Left cardiac atrium (tissue), 4 donors: ENCODE measurements at places on chromosomes 16 and 17. TPM values are rescaled to one million over a fixed set of nuclear protein-coding genes. Genes with fewer than 3 reads are reported as not detected.

DNA sequence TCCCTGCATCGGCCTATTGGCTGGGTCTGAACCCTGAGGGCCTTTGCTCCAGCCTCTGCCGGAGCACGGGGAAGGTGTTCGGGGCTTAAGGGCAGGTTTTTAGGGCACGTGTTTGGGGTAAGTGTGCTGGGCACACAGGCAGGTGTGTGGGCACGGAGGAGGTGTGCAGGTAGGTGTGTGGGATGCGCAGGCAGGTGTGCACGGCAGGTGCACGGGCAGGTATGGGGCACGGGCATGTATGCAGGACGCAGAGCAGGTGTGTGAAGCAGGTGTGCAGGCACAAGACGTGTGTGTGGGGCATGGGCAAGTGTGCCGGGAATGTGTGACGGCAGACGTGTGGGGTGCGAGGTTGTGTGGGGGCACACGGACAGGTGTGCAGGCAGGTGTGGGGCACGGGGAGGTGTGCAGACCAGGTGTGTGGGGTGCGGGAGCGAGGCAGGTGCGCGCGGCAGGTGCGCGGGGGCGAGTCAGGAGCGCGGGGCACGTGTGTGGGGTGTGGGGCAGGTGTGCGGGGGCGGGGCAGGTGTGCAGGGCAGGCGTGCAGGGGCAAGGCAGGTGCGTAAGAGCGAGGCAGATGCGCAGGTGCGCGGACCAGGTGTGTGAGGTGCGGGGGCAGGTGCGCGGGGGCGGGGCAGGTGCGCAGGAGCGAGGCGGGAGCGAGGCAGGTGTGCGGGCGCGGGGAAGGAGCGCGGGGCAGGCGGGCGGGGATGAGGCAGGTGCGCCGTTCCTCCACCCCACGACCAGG lies 28.6 kb upstream of the METRNL start:
- peak; percentile 29 for DNase-seq

DNA sequence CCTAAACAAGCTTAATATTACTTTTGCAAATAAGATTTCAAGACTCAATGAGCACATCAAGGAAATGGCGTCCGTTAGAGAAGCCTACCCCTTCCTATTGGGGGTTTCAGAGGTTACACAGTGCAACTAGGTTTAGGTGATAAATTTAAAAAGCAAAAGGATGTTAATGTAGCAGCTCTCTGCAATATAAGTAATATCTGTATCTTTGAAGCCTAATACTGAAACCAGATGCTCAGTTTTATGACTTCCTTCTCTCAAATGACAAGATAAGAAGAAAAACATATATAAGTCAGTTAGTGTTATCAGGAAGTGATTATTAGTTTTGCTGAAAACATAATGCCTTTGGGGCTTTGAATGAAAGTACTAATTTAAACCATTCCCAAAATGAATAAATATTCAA lies 54.3 kb upstream of the MED13 start:
- no peak for DNase-seq

DNA sequence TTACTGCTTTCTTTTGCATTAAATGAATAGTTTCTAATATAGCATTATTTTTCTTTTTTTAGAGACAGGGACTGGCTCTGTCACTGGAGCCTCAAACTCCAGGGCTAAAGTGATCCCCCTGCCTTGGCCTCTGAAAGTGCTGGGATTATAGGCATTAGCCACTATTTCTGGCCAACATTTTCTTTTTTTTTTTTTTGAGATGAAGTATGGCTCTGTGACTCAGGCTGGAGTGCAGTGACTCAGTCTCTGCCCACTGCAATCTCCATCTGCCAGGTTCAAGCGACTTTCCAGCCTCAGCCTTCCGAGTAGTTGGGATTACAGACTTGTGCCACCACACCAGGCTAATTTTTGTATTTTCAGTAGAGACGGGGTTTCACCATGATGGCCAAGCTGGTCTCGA lies 2.0 kb upstream of the DUXB start:
- DNase-seq = no peak

- no peak for DNase-seq
These were observed 5.7 kb upstream of the MRPS23 start for GRCh38 chr17:57855391-57856035.

ERBB2 gene
- 78.5 TPM for total RNA-seq
